Activated CD4-positive, alpha-beta T cell treated with anti-CD3 and anti-CD28 coated beads, Interleukin-2, amount 50 U/mL, for 16 hours (primary cell): ENCODE measurements at places on chromosomes 7 and 10.

GRCh38 chr10:48516911-48517310 lies 88.0 kb downstream of the ARHGAP22 start:
- no peak for DNase-seq

- no peak for DNase-seq
These were observed 37.9 kb upstream of the MTPAP start for GRCh38 chr10:30386801-30387588.

GRCh38 chr10:88291289-88292184 lies 291.6 kb downstream of the RNLS start:
- no peak for DNase-seq

- no peak for DNase-seq
These were observed 1010.0 kb downstream of the XPNPEP1 start for GRCh38 chr10:108913300-108913699.

GRCh38 chr10:110413049-110413783 lies 84.5 kb upstream of the DUSP5 start:
- peak; percentile 40 for DNase-seq

GRCh38 chr10:130623680-130624267 lies 487.6 kb downstream of the GLRX3 start:
- no peak for DNase-seq

- DNase-seq = no peak
These were observed 51.5 kb downstream of the CRPPA start for GRCh38 chr7:16369855-16370254.

GRCh38 chr7:105985229-105985628 lies 22.2 kb downstream of the CDHR3 start:
- DNase-seq = no peak

DNA sequence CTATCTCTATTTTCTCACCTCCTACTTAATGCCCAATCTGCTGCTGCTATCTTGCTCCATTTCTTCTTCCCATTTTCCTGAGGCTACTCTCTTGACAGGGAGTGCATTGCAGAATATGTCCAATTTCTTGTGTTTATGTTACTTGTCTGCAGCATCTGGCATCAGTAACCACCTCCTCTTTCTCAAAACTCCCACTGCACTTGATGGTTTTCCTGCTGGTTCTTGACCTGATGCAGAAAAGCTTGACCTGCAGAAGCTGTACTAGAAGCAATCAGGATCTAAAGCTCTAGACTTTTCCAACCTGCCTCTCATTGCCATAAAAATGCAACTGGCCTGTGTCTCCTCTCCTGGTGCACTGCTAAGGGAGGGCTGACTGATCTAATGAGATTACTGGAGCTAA lies 287.8 kb downstream of the ZEB1 start:
- no peak for DNase-seq

DNA sequence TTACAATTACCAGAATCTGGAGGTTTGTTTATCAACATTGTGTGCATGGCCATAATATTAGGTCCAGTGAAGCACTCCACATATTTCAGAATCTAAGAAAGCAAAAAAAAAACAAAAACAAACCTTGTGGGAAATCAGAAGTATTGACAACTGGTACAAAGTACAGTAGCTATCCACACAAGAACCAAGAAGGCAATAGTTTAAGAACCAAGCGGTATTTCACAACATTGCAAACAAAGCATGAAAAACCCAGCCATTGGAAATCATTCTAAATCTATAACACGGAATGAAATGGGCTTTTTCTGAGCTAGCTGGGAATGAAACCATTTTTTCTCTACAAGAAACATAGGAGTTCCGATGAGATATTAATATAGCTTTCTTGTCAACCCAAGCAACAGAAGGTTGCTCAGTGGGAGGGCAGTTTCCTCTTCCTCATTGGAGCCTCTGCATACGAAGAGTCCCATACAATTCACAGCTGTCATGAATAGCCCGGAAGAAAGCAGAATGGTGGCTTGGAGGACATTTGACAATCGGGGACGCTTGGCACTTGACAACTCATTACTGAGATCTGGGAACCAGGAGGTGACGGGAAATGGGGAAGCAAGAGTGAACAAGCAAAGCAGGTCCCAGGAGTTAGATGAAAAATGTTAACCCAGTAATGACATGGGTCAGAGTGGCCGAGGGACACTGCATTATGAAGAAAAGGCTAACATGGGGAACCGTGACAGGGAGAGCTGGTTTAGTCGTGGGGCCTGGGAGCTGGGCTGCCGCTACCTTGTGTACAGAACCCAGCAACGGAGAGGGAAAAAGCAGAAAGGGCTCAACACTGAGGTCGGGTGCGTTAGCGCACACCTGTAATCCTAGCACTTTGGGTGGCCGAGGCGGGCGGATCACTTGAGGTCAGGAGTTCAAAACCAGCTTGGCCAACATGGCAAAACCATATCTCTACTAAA lies 7.8 kb downstream of the PHYH start:
- DNase-seq = no peak

DNA sequence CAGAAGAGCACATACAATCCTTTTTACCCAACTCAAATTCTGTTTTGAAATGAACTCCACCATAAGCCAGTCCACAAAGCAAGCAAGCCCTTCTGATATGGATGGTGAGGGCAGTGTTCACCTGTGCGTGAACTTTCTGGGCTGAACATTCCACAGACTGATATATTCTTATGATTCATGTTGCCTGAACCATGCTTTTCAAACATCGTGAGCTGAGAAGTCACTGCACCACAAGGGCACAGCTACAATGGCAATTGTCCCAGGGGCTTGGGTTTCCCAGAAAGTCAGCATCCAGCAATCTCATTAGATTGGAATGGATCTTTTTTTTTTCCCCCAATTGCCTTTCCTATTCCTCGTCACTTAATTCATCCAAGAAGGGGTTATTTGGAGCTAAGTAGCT lies 86.9 kb upstream of the ZNF438 start:
- no peak for DNase-seq

- no peak for DNase-seq
These were observed 299 bp upstream of the PBLD start for GRCh38 chr10:68333058-68333395.

- DNase-seq = peak; percentile 89
These were observed 3.6 kb downstream of the NPM3 start for GRCh38 chr10:101779544-101780186.

GRCh38 chr7:87984088-87984487 lies 50.0 kb downstream of the ADAM22 start:
- no peak for DNase-seq

GRCh38 chr10:104778371-104778770 lies 137.3 kb downstream of the SORCS3 start:
- DNase-seq = no peak

- DNase-seq = no peak
These were observed 19.2 kb downstream of the ADAP1 start for GRCh38 chr7:935164-935873.

DNA sequence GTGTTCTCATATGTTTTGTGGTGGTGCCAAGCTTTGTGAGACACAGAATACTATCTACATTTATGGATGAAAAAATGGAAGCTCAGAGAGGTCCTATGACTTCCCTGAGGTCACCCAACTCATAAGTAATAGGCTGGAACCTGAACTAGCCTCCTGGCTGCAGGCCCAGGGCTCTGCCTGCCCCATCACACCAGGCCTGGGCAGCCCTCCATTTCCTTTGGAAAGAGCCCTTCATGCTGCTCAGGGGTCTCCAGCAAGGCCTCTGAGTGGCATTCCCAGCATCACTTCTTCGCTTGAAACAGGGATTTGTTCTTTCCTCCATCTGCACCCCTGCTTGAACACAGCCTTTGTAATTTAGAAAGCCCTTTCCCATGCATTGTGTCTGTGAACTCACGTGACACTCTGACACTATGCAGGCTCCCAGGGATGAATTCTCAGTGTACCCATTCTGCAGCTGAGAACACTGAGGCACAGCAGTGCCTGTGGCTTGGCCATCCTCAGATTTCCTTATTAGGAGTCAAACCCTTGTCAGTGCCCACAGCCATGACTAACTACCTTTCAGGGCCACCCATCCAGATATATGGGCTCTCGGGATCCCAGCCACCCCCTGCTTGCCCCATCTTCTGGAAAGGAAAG lies 127.8 kb upstream of the PPIF start:
- no peak for DNase-seq

DNA sequence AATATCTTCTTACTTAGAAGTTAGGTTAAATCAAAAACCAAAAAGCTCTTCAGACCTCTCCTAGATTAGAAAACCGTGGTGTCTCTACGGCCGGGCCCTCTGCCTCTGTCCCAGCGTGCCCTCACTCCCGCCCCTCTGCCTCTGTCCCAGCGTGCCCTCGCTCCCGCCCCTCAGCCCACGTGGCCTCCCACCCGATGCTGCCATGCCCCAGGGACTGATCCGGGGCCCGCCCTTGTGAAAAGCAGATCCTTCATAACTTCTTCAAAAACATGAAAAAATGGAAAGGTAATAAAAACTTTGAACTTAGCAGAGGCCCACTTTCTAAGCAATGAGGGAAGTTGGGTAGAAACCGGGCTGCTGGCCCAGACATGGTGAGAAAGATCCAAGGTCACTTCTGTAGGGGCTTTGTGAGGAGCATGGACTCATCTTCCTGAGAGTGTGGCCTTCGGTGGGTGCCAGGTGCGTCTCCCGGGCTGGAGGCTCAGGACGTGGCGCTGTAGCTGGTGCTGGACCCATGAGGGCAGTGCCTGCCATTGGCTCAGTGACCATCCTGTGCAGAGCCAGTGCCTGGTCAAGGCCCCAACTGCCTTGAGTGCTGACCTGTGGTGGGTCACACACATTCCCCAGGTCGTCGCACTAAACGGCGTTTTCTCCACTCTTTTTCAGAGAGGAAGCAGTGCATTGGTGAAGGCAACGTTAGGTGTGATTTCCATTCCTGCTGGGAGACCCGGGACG lies 4.9 kb upstream of the DPYSL4 start:
- DNase-seq = no peak

- DNase-seq = no peak
These were observed 528.7 kb upstream of the DPP6 start for GRCh38 chr7:153523320-153524015.

DNA sequence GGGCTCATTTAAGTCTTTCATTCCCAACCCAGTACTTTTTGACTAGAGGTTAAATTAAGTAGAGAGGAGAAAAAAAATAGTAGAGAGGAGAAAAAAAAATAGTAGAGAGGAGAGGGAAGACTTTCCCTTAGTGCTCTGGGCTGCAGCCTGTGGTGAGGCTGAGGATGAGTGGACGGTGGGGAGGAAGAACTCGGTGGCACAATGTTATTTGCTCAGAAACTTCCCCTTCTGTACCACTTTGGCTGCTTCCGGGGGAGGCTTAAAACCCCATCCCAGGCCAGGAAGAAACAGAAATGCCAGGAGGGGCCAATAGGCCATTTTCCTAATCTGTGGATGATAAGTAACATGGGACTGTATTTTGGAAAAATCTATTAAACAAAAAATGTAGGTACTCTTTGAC lies 14.6 kb upstream of the MLXIPL start:
- no peak for DNase-seq

- no peak for DNase-seq
These were observed 14.0 kb upstream of the RALA start for GRCh38 chr7:39609113-39609934.

GRCh38 chr10:113247050-113247449 lies 297.0 kb downstream of the TCF7L2 start:
- DNase-seq = no peak

GRCh38 chr10:96439725-96440124 lies 74.0 kb downstream of the TLL2 start:
- no peak for DNase-seq

DNA sequence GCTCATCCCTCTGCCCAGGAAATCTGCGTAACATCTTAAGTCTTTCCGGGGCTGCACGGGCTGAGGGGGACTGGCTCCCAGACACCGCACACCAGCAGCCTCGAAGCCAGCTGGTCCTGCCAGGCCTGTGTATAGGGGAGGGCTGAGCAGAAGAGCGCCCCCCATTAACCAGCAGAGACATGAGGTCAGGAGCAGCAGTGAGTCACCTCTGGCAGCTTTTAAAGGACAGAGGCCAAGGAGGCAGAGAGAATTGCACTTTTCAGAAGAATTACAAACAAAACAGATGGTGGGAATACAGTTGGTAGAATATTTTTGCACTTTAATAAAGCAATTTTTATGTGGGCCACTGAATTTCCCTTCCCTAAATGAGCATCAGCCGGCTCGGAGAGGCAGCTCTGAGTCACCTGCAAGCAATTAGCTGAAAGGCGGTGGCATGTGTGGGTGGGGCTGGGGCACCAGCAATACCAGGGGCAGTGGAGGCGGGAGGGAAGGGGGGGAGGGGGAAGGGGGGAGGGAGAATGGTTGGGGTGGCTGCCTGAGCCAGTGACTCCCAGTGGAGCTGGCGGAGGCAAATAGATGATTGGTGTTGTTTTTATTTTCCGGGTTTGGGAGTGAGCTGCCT lies 39.1 kb downstream of the GOLGA7B start:
- peak; percentile 21 for DNase-seq

- no peak for DNase-seq
These were observed 27.7 kb downstream of the PHTF2 start for GRCh38 chr7:77826300-77826699.

- no peak for DNase-seq
These were observed 118.3 kb downstream of the PPP1R17 start for GRCh38 chr7:31805209-31805818.

DNA sequence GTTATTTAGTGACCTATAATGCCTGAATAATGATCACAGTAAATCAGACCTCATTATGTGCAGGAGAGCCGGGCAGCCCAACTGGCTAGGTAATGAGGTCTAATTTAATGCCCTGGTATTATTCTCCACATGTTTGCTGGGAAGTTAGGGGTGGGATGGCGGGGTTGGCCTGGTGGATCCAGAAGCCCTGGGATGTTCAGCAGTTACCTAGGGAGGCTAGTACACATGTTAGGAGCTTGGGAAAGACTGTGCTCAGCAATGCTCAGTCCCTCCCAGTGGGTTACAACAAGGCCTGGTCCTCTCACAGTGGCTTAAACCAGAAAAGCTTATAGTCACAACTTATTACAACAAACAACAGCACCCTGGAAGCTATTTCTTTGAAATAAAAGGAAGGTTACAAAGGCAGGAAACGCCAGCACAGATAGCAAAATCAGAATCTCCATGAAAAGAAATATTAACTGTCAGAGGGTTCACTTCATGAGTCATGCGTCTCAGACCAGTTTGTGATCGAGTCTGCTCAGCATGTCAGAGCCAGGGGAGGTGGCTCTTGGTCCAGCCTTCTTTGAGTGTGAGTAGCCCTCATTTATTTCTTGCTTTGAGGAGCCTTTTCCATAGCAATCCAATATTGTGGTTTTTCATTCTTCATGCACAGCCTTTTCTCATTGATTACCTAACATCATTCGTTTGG lies 418.6 kb upstream of the NPVF start:
- DNase-seq = no peak
